ENCODE measurements at places on chromosomes 3 and 15.

- no peak for DNase-seq
Observed at GRCh38 chr3:49790626-49791411, 4.5 kb upstream of the IP6K1 start.

GRCh38 chr3:13233487-13234485 is 160.6 kb upstream of the IQSEC1 start:
- no peak for DNase-seq

DNA sequence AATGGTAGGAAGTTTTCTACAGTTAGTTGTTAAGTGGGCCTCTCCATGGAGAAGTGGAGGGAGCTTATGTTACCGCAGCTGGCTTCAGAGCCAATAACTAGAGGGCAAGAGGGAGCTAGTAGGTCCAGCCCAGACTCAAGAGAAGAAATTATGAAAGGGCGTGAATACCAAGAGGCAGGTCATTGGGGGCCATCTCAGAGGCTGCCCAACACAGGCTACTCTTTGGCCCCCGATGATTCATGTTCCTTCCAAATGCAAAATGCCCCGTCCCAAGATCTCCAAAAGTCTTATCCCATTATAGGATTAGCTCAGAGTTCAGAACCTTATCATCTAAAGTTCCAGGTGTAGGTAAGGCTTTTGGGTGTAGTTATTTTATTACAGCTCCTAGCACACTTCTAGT is 94.5 kb downstream of the FNDC3B start:
- DNase-seq: no peak

- DNase-seq: no peak
Observed at GRCh38 chr3:177337541-177338331, 140.5 kb upstream of the TBL1XR1 start.

GRCh38 chr3:160928183-160928726 is 172.2 kb downstream of the PPM1L start:
- DNase-seq: no peak

DNA sequence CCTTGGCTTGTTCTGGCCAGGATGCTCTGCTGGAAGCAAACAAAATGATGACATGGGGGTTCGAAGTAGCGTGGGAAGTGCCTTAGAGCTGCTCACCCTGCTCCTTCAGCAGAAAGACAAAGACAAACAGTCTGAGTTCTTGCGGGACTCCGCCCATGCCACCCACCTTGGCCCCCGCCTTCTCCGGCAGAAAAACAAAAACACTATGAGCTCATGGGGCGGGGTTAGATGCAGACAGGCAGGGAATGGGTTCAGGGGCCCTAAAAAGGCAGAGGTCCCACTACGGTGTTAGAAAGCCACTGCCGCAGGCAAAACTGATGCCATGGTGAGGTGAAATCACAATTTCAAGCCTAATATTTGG is 9.7 kb upstream of the NCKIPSD start:
- no peak for DNase-seq

DNA sequence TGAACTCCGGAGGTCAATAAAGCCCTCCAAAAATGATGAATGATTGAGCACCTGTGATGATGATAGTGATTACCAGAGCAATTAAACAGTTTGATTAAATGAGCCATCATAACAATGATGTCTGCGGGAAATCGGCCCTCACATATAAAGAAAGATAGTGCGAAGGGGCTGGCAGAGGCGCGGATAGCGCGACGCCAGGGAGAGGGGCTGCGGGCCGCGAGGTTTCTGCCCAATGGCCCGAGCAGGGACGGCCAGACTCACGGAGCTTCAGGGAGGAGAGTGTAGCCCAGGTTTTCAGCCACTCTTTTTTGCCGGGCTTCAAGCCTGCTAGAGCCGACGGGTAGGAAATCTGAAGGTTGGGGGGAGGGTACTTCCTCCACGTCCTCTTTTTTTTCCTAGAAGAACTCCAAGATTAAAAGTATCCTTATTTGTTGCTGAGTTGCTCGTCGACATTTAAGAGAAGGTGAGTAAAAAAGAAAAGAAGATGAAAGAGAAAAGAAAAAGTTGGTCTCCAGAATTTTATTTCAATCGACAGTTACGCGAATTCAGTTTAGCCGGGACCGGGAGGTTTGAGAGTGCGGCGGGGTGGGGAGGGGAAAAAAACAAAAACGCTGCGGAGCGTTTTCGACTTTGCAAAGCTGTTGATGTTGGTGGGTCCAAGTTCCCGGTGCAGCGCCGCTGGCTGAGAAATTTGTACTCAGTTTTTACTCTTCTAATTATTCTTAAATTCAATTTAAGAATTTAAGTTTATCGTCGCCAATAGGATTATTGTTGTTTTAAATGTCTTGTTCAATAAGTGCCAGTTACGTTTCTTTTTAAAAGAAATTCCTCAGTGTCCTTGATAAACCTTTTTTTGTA is 2.2 kb upstream of the MEIS2 start:
- no peak for DNase-seq

DNA sequence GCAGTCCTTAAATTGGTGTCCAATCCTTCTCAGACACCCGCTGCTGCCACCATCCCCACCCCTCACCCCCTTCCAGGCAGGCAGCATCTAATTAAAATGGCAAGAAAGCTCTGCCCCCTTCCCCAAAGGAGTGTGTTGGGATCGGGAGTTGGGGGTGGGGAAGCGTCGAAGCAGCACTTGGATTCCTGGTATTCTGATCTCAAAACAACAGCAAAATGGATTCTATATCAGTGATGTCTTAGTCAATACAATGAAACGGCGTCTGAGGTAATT is 1.4 kb downstream of the TNIK start:
- no peak for DNase-seq

DNA sequence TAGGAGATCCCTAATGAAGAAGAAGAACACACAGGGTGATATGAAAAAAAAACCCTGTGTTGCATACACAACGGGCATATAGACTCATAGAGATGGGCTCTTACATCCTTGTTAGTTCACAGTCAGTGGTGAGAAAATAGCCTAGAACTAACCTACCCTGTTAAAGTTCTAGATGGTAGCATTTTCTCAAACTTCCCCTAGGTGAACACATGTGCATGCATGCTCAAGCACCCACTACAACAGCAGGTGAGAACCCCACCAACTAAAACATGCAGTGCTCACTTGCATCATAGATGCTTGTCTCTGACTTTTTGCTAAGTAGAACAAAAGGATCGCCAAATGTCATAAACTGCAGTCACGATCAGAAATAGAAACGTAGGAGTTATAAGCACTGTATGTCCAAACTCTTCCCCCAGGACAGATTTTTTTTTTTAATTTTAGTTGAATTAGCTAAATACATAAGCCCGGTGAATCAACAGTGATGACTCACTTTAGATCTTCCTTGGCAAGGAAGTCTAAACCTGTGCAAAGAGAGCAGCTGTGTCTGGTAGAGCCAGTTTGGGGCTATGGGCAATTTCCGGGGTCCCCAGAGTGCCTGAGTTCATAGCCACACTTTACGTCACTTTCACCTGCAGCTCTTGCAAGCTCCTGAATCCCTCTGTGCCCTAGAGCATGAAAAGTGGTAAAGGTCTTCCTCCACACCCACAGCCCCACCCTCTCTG is 96.2 kb upstream of the SEMA6D start:
- DNase-seq: no peak

GRCh38 chr3:160444411-160444810 is 5.2 kb downstream of the TRIM59 start:
- DNase-seq: no peak

GRCh38 chr15:62579842-62580241 is 414.8 kb upstream of the C2CD4B start:
- DNase-seq: no peak

DNA sequence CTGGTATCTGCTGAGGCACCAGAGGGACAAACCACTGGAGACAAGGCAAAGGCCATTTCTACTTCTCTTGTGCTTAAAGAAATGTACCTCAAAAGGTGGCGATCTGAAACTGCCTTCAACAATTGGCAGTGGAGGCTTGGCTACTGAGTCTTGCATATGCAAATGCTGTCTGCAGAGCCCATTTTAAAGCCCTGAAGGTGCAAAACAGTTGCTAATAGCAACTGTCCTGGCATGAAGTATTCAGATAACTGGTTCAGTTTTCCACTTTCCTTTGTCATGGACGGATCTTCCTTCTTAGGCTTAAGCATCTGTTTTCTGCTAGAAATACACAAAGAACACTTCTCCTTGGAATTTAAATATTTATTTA is 71.4 kb upstream of the PSMD6 start:
- DNase-seq: no peak

DNA sequence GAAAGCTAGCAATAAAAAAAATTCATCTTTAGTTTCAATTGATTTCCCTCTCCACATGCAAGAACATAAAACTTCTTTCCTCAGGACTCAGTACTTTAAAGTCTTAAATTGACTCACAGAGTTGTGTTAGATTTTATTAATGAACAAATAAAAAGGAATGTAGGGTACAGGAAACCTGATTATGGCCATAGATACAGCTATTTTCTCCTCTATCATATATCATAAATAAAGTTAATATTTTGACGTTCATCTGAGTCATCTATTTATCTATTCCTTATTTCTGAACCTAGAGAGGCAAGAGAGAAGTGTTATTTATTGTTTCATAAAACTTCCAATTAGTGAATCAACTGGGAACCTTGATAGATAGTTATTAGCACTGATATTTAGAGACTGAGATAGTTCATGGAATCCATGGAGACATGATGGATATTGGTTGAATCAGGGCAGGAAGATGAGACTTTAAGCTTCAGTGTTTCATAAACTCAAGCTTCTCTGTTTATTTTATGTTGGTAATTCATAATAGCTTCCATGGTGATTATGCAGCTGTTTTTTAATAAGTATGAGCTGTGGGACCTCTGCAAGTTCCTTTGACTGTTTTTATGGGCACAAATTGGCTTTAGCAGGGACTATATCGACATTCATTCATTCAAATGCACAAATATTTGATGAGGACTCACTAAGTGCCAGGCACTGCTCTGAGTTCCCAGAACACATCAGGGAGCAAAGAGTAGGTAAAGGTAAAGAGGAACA is 143.5 kb upstream of the TGFBR2 start:
- no peak for DNase-seq

GRCh38 chr3:74883690-74884089 is 269.2 kb upstream of the CNTN3 start:
- DNase-seq: no peak

DNA sequence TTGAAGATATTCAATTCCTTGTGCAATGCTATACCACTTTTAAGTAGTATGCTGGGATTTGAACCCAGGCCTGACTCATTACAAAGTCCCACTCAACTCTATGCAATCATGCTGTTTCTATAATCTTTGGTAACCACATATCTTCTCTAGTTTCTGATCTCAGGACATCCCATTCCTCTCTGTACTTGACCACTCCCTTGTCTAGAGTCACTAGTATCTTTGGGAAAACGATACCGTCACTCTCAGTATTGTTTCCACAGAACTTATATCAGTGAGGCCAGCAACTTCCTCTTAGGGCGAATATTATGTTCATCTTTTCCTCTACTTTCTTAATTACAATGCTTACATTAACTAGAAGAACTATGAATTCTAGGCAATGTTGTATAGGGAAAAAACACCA is 137.3 kb upstream of the TSPAN3 start:
- no peak for DNase-seq

DNA sequence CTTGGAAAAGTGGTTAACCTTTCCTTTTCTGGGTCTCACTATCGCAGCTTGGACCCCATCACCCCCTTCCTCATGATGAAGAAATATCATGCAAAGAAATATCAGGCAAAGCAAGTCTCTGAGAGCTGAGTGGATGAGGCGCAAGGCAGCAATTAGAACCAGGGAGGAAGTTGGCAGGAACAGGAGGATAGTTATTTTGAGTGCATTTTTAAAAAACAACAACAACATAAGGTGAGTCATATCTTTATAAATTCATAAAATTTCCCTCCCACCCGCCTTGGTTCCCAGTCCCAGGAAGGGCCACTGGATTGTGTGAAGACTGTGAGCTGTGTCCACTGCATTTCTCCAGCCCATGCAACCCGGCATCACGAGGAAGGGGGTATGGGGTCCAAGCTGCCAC is 316.9 kb upstream of the TLE3 start:
- no peak for DNase-seq

GRCh38 chr15:47929138-47929803 is 191.5 kb upstream of the SLC24A5 start:
- DNase-seq: no peak

DNA sequence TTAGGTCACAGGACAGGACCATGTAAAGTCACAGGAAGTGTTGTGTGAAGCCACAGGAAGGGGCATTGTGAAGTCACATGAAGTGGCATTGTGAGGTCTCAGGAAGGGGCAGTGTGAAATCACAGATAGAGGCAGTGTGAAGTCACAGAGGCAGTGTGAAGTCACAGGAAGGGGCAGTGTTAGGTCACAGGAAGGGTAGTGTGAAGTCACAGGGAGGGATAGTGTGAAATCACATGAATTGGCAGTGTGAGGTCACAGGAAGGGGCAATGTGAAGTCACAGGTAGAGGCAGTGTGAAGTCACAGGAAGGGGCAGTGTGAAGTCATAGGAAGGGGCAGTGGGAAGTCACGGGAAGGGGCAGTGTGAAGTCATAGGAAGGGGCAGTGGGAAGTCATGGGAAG is 37.9 kb downstream of the GASK1A start:
- no peak for DNase-seq

- DNase-seq: no peak
Observed at GRCh38 chr15:82750831-82751180, 41.1 kb upstream of the AP3B2 start.

DNA sequence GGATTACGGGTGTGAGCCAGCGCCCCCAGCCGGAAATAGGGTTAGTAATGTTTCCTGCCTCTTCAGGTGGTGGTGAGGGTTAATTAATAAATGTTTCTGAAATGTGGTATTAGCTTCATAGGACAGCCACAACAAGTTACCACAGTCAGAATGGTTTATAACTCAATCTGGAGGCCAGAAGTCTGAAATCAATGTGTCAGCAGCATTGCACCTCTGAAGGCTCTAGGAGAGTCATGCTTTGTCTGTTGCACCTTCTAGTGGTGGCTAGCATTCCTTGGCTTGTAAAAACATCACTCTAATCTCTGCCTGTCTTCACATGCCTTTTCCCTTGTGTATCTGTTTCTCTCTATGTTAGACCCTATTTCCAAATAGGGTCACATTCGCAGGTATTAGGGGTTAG is 7.8 kb upstream of the RPSA start:
- DNase-seq: no peak

DNA sequence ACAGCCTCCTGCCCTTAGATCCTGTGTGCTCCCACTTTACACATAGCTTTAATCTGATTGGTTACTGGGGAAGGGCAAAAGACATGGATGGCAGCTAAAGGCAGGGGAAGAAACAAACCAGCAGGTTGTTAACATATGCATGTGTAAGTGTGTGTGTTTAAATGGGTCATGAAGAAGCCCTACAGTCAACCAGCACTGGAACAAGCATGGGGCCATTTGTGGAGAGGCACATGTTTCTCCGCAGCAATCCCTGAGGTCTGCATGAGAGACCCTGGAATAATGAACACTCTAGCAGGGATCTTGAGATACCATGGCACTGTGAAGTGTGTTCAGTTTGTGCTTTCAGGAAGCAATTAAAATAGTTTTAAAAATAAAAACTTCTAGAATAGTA is 6.0 kb downstream of the KLF13 start:
- DNase-seq: no peak

GRCh38 chr3:107523289-107523538 is 452 bp downstream of the BBX start:
- DNase-seq: no peak

GRCh38 chr15:34890424-34890823 is 79.1 kb downstream of the AQR start:
- DNase-seq: no peak
